OCI-M1 (cell line): ENCODE measurements at places on chromosomes 12 and 14.

- DNase-seq: peak; percentile 23
Measured at GRCh38 chr12:124804011-124804621, 59.5 kb downstream of the SCARB1 start.

GRCh38 chr12:49367381-49368239 is at the start of gene SPATS2:
TSS of gene SPATS2 (plus strand) at chr12:49367462. CDS start at chr12:49461013, 93,551 bp downstream.
- DNase-seq: peak; percentile 60

- DNase-seq: peak; percentile 39
Measured at GRCh38 chr12:23921099-23921856, 28.2 kb downstream of the SOX5 start.

DNA sequence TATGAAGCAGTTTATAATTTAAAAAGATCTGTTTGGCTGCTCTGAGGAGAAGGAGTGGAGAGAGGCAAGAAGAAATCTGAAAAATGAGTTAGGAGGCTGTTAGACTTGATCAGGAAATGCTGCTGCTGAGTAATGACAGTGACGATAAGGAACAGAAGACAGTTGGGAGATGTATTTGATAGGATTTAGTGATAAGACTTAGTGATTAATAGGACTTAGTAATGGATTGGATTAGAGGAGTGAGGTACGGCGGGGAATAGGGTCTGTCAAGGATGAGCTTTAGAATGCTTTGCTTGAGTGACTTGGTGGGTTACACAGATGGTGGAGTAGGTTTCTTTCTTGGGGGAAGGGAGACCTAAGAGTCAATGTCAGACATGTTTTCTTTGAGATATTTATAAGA is 31.7 kb downstream of the UNC79 start:
- DNase-seq: no peak

DNA sequence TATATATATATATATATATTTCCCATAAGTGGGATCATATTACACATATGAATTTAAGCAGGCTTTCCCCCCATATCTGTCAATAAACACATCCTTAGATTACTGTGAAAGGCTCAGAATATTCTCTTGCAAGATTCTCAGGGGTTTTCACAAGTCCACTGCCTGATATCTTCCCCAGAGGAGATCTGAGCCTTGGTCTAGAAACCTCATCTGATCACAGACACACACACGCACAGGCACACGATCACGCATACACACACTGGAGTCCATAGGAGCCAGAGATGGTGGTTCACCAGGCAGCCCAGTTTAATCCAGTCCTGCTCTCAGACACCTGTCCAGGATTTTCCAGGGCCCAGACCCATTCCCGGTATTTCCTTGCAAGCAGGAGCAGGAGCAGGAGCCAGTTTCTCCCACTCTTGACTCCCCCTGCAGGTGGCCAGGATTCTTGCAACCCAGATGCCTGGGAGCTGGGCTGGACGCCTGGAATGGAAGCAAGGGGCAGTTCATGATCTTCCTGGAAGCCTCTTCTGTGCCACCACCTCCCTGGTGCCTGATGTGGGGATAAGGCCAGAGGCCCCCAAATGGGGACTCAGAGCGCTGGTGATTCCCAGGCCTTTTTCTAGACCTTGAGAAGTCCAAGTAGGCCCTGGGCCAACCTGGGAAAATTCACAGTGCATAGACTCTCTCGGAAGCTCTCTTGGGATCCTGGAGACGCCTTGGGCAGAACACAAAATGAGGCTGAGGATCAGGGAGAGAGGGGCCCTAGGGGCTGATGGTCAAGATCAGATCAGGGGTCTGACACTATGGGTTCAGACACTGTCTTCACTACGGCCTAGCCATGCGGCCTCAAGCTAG is 16.5 kb upstream of the KRT78 start:
- peak; percentile 70 for DNase-seq

GRCh38 chr12:48285751-48286650 is 64.7 kb downstream of the ZNF641 start:
- DNase-seq: peak; percentile 65

- DNase-seq: no peak
Measured at GRCh38 chr14:92328664-92329255, 5.8 kb downstream of the SLC24A4 start.

DNA sequence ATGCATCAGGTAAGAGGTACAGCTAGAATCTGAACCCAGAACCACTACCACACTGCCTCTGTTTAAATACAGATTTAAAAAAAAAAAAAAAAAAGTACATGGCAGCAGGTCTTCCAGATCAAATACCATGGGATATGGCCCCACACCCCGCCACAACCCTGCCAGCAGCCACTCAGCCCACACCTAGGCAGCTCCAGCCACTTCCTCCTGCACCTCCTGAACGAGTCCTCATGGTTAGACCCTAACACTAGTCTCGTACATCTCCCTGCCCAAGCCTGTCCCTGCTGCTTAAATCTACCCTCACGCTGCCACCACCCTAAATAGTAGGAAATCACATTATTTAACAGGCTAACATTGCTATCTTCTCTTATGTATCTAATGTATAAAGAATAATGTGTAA is 12.6 kb downstream of the SETD3 start:
- no peak for DNase-seq

- no peak for DNase-seq
Measured at GRCh38 chr12:57727758-57728395, 10.7 kb downstream of the AGAP2 start.

GRCh38 chr12:69834576-69834975 is 9.5 kb downstream of the MYRFL start:
- DNase-seq: no peak

DNA sequence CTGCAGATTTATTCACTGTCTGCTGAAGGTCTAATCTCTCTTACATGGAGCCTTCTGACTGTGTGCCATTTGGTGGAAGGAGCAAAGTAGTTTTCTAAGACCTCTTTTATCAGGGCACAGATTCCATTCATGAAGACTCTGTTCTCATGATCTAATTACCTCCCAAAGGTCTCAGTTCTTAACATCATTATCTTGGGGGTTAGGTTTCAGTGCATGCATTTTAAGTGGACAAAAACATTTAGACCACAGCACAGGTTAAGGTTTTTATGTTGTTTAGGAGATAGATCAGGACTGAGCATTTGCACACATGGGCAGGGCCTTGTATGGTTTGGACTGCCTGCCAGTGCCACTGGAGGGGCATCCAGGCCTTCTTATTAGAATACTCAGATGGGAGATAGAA is 746.1 kb downstream of the C12orf50 start:
- DNase-seq: no peak

DNA sequence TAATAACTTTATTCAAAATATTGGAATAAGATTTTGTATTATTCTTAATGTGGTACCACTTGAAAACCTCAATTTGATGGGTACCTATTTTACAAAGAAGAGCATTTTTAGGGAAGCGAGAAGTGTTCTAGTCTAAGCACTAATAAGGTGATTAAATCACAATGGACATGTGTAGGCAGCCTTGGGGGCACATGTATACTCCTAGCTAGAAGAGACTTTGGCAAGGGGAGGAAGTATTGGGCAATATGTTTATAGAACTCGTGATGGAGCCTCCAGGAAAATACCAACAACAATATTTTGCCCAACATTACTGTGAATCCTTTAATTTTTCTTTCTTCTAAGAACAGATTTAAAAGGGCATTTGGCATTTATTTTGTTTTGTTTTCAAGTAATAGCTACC is 280.3 kb downstream of the ADAMTS20 start:
- no peak for DNase-seq

GRCh38 chr12:67433385-67434175 is 164.4 kb downstream of the CAND1 start:
- DNase-seq: peak; percentile 38

GRCh38 chr12:2311020-2311778 is 258.4 kb downstream of the CACNA1C start:
- DNase-seq: no peak

DNA sequence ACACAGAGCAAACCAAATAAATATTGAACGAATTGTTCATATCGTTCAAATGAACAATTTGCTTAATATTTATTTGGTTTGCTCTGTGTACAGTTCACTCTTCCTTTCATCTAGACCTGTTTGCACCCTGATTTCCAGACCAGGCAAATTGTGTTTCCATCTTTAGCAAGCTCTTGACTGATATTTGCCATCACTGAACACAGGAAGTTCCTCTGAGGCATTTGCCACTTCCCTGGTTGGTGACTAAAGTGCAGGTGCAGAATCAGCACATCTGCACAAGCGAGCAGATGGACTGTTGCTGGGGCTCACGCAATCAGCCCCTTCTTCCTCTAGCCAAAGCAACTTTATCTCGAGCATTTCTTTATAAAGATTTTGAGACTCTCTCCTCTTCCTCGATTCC is 112.9 kb downstream of the DAAM1 start:
- DNase-seq: peak; percentile 3
